ENCODE measurements at places on chromosomes 7 and 10.

DNA sequence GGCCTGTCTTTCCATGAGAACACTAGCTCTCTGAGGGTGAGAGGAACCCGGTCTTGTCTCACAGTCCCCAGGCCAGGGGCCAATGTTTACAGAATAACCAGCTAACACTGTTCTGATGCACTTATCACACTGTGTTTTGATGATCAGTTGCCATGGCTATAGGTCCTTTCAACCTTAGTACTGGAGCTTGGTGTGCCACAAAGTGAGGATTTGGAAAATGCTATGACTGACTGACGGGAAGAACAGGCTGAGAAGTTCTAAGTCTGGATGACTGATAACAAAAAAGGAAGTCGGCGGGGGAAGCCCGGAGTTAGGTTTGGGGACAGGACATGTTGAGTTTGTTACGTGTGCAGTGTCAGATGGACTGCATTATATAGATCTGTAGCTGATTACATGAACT, 141.8 kb downstream of the CTTNBP2 start:
- no peak for DNase-seq

DNA sequence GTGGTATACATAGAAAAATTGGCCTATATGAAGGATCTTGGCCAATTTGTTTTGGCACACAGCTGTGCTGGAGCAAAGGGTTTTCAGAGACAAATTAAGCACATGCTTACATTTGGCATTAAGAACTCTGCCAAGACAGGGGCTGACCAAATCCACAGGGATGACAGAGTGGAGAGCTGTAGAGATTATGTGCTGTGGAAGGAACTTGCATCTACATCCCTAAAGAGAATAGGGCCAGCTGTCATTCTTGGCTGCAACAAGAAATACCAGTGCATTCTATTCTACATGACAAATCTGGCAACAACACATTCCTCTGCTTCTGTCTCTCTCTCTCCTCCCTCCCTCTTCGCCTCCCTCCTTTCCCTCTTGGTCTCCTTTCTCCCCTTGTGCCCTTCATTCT, 75.6 kb downstream of the POM121L12 start:
- DNase-seq, result no peak

DNA sequence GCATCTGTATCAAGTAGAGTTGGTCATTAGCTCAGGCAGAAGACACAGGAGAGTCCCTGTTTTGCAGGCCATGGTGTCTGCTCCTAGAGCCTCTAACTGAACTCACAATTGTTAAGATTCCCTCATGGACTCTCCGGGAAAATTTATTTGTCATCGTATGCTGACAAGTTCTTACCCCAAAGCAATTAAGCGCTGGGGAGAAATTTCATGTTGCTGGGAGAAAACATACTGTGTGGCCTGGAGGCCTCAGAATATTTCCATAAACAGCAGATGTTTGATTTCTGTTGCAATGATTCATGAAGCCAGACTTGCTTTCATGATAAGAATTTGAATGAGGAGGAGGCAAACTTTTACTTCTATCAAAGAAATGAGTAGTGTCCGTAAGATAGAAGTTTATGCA, 583.2 kb downstream of the GATA3 start:
- DNase-seq, result no peak

GRCh38 chr7:25385506-25386136, 157.3 kb upstream of the NPVF start:
- DNase-seq, result no peak

GRCh38 chr7:44534501-44534900, 6.6 kb downstream of the NPC1L1 start:
- DNase-seq, result no peak
